Fibroblast of gingiva (primary cell): ENCODE measurements at places on chromosomes 6 and 20.

DNA sequence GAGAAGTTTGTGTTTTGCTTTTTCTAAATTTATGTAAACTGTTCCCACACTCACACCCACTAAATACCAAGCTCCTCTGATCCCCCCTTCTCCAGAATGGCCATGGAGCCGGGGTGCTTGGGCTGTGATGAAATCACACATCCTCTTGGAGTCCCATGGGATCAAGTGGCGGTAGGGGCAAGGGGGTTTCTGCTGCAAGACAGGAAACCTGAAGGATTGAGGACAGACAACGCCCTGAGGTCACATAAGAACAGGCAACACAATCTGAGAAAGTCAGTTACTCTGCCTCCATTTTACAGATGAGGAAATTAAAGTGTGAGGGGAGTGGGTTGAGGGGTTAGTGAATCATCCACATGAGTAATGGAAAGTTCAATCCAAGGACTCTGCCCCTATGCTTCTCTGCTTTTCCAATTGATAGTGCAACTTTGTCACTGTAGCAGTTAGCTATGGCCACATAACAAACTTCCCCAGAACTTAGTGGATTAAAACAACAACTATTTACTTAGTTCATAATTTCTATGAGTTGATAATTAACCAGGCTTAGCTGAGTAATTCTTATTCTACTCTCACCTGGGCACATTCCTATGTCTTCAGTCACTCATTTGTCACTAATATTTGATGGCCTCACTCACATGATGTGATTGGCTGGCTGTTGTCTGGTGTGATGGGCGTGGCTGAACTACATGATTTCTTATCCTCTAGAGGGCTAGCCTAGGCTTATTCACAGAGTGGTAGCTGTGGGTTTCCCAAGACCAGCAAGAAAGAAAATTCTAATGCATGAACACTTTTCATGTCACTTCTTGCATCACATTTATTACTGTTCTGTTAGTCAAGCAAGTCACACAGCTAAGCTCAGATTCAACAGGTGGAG, 311.1 kb upstream of the RNF24 start:
- DNase-seq, result no peak

DNA sequence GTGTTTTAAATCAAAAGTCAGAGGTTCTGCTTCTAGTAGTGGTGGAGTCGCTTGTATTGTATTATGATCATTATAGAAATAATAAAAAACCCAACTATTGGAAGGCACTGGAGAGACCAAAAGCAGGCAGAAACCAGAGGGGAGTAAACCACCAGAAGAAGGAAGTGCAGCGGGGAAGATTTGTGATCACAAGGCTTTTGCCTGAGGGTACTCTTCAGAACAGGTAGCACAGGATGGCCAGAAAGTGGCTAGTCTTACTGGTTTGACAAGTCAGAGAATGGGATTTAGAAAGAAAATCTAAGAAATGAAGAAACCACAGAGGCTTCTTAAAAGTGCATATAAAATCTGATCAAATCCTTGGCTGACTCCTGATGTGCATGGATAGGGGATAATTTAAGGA, 24.0 kb downstream of the MAPK13 start:
- no peak for DNase-seq

DNA sequence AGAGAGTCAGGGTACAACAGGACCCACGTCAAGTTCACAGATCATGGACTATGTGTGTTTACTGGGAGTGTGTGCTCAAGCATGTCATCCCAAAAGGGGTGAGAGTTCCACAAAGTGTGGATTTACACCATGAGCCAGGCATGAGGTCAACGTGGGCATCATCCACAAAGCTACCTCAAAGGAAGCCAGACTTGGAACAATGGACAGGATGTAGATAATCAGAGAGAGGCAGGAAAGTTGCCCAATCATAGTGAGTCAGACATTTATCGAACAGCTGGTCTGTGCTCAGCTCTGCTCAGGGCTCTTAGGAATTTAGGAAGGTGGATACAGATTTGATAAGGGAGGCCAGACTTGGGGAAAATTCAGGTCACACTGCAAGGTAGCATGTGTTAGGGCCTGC, 317.2 kb upstream of the CDYL start:
- peak; percentile 58 for DNase-seq

GRCh38 chr6:4660377-4661321, 115.6 kb upstream of the CDYL start:
- no peak for DNase-seq

GRCh38 chr6:116176596-116176995, 50.7 kb upstream of the COL10A1 start:
- no peak for DNase-seq

DNA sequence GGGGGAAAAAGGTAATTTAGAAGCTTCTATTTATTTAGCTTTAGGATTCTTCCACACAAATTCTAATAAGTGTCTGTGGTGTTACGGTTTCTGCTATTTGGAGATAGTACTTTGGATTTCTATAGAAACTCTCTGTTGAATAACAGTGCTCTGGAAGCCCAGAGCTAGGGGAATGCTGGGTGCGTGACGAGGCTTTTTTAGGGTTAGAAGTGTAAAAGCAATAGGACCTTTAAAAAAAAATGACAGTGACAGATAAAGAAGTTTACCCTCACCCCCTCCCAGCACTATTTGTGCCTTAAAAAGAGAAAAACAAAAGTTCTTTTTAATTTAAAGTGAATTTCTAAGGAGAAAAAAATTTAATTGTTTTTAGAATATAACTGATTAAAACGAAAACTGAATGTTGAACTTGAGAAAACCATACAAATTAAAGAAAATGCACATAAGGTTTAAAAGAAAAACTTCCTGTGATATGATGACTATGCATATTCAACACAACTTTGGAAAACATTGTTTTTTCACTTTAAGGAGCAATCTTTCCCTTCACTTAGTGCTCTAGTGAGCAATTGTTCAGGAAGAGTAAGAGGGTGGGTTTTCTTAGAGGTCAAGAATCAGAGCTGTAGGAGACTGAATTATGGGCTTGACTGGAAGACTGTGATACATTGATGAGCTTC, 89.6 kb upstream of the RIPOR2 start:
- no peak for DNase-seq

- no peak for DNase-seq
These were observed 74.0 kb downstream of the ZDHHC14 start for GRCh38 chr6:157454762-157455714.

DNA sequence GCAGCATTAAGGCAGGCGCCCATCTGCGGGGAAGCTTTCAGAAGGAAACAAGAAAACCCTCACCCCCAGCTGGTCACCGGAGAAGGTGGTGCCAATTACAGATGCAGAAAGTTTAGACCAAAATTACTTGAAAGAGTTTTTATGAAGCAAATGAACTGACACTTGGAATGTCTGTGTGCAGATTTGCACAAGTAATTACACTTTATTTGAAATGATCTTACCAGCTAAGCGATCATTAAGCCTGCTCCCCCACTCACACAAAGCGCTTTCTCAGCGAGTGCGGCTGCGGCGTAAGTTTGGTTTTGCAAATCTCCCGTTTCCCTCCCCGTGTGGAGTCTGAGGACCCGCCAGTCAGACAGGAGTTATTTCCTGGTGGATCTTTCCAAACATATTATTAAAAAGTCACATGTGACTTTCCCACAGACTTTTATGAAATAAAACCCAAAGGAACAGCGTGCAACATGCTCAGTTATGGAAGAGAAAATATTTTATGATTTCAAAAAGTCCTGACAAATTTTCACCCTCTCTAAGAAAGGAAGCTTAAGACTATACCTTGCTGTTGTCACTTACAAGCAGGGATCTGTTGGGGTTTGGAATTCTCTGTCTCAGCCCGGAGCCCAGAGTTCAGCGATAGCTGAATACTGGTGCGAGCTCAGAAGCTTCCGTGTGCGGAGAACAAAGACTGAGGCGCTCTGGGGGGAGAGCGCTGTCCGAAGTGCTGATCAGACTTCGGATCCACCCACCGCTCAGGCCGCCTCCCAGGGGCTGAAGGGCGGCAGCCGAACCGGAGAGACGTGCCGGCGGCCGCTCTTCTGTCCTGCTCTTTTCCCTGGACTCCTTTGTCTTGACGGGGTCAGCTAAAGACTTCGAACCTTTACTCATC, 2.7 kb upstream of the MYT1 start:
- no peak for DNase-seq

DNA sequence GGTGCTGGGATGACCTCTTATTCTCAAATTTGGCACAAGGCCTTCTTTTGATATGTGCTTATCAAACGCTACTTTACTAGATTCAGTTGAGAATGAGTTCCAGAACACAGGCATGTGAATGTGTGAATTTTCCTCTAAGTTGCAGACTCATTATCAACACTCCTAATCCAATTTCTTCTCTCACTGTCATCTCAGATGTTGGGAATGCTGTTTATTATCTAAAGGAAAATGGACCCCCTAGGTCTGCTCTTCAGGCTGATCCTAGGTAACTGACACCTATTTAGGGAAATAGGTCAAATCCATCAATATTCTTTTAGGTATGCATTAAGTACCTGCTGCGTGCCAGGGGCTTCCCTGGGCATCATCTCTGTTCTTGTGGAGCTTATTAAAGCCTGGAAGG, 215.0 kb upstream of the NOX3 start:
- DNase-seq, result no peak

- no peak for DNase-seq
These were observed 88.1 kb downstream of the RSPH3 start for GRCh38 chr6:158911746-158912480.

DNA sequence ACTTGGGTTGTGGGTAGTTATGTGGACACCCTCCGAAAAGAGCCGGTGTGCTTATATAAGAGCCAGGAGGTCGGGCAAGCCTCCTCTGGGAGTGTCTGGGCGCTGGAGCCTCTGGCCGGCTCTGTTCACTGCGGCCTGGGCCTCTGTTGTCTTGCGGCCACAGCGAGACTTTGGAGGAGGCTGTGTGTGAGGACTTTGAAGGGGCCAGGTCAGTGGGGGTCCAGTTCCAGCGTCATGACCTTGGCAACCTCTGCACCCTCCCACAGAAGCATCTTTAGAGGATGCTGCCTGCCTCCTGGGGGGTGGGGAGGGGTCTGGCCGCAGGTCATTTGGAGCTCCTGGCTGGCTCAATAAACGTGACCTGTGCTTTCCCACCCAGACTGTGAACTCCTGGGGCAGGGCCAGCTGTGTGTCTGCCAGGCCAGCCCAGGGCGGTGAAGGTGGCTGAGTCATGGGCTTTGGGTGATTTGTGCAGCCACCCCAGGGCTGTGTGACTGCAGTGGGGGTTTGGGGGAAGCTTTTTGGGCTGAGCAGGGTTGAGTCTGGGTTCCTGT, 1.2 kb downstream of the TCEA2 start:
- DNase-seq, result peak; percentile 24

DNA sequence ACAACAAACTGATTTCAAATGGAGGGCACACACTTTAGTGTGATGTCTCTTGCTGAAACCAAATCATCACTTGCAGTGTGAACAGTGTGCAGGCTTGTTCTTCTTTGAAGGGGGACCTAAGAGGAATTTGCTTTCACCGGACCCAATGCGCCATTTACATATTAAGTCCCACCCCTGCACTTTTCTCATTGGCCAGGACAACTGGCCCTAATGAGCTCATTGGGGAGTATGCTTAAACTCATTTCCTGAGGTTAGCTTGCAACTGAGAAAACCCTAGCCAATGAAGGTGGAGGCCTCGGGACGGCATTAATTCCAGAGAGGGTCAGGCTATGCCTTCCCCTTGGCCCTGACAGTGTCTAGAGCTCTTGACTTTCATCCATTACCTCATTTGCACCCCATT, 58.7 kb downstream of the VEGFA start:
- no peak for DNase-seq

GRCh38 chr6:74075323-74075722, 379.3 kb downstream of the CD109 start:
- DNase-seq, result peak; percentile 88

GRCh38 chr6:110581679-110582078, 105.3 kb upstream of the SLC22A16 start:
- DNase-seq, result no peak

GRCh38 chr6:119979862-119980261, 630.3 kb upstream of the MAN1A1 start:
- no peak for DNase-seq

GRCh38 chr6:105045526-105045925, 88.6 kb downstream of the LIN28B start:
- no peak for DNase-seq
